CD4-positive, alpha-beta T cell treated with Interleukin-4 for 1 hour (primary cell): ENCODE measurements at places on chromosomes 1 and 21.

GRCh38 chr1:245751726-245752470 lies 597.1 kb downstream of the KIF26B start:
- no peak for DNase-seq

- no peak for DNase-seq
Observed at GRCh38 chr21:29145354-29145782, 14.9 kb downstream of the MAP3K7CL start.

DNA sequence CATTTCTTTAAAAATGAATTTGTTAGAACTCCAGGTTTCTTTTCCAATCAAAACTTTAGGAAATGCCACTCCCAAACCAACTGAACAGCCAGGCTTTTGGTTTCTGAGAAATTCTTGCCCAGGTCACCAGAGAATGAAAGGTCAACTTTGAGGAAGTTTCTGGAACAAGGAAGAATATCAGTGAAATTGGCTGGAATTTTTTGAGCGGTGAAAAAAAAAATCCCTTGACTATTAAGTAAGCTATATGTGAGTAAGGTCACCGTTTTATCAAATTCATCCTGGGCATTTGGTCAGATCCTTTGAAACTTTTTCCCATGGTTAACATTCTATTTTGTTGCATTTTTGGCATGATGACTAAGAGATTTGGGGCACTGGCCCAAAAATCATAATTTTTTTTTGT lies 469.3 kb downstream of the LTN1 start:
- no peak for DNase-seq

DNA sequence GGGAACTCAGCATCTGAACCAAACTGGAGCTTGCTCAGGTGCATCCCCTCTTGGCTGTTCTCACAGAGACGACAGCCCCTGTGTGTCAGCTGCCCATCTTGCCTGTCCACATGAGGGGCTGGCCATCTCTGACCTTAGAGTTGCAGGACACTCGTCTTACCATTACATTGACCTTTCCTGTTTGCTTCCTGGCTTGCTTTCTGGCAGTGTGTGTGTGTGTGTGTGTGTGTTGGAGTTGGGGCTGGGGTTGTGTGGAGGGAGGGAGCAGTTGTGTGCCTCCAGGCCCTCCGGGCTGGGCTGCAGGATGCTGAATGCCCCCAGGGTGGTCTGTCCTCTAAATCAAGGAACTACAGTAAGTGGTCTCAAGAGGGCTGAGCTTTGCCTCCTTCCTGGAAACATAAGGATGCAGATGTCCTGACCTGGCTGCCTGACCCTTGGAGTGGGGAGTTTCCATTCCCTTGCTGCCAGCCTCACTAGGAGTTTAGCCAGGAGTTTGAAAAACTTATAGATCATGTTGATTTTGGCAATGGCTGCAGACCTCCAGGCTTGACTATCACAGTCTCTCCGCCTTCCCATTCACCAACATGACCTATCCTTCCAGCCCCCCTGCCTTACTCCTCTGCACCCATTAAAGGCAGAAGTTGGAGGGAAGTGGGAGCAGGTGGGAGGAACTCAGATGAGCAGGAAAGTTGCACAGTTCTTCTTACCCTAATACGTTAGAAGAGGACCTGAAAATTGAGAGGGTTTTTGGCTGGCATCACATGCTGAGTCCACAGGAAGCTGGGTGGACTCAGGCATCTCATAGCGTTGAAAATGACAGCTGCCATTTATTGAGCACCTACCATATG lies 19.0 kb downstream of the RASSF5 start:
- DNase-seq: no peak

GRCh38 chr1:114831276-114831994 lies 23.2 kb upstream of the SYCP1 start:
- no peak for DNase-seq

DNA sequence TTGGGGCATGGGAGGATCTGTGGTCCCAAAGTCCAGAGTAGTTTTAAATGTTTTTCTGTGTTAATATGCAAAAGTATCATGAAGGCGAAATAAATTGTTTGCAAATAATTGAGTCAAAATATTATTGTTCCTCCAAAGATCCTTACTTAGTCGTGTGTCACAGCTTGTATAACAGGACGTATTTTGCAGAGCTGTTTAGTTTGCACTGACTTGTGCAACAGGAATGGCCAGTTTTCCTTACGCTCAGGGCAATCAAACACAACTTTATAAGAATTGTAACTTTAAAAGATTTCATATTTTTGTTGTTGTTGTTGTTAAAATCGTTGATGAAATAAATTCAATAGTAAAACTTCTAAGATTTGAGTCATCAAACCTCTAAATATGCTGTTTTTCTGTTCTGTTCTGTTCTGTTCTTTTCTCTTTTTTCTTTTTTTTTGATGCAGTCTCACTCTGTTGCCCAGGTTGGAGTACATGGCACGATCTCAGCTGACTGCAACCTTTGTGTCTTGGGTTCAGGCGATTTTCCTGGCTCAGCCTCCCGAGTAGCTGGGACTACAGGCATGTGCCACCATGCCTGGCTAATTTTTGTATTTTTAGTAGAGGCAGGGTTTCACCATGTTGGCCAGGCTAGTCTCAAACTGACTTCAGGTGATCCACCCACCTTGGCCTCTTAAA lies 60.6 kb downstream of the UCK2 start:
- DNase-seq: no peak

GRCh38 chr1:209456878-209457277 lies 126.6 kb upstream of the CAMK1G start:
- DNase-seq: no peak

DNA sequence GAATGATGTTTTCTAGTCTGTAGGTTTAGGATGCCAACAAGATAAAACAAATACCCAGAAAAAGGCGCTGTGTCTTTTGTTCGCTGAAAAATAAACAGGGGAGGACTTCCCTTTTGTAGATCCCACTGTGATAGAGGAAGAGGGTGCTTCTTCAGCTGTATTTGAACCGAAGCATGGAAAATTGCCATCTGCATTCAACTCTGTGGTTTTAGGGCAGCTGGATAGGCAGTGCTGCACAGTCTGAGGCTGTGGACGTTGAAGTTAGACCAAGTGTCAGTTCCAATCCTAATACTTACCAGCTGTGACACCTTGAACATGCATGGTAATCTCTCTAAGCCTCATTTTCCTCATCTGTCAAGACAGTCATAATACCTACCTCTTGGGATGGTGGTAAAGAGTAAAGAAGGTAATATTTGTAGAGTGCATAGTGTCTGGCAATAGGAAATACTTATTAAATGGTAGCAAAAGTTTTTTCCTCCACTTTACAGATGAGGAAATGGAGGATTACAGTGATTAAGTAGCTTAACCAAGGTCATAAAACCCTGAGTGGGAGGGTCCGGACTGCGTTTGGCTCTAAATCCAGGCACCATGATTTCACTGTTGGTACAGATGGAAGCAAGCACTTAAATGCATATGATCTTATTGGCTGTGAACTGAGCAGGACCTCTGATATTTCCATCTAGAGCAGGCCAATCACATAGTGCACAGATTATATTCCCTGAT lies 48.5 kb downstream of the UTP25 start:
- no peak for DNase-seq

DNA sequence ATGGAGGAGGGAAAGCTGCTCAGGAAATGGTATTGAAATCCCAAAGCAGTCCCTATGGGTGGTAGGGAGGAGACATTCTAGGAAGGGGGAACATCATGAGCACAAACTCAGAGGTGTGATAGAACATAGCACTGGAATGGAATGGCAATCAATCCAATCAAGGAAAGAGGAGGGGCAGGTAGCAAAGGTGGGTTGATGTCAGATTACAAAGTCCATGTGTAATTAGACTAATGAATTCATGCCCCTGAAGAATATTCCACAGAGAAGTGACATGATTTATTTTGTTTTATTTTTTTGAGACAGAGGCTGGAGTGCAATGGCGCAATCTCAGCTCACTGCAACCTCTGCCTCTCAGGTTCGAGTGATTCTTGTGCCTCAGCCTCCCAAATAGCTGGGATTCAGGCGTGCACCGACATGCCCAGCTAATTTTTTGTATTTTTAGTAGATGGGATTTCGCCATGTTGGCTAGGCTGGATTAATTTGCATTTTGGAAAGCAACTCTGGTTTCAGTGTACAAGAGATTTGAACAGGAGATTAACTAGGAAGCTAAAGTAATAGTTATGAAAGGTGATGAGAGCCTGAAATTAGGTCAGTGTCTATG lies 36.1 kb downstream of the DEGS1 start:
- DNase-seq: no peak

DNA sequence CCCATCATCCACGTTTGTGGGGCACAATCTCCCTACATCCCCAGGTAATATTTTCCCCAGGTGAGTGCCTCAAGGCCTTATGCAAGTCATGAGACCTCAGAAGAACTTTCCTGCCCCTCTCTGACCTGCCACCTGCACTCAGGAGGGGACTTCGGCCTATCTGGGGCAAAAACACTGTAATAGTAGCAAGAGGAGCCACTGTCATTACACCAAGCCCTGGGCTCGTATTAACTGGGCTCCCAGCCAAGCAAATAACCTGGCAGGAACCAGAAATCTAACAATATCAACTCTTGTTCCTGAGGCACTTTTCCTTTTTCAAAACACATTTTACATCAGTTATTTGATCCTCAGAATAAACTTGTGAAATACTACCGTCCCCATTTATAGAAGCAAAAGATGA lies 30.9 kb downstream of the LAMB3 start:
- no peak for DNase-seq

- no peak for DNase-seq
Observed at GRCh38 chr1:10528066-10529014, 53.6 kb downstream of the PEX14 start.

- DNase-seq: no peak
Observed at GRCh38 chr1:65319141-65319540, 9.8 kb downstream of the DNAJC6 start.

DNA sequence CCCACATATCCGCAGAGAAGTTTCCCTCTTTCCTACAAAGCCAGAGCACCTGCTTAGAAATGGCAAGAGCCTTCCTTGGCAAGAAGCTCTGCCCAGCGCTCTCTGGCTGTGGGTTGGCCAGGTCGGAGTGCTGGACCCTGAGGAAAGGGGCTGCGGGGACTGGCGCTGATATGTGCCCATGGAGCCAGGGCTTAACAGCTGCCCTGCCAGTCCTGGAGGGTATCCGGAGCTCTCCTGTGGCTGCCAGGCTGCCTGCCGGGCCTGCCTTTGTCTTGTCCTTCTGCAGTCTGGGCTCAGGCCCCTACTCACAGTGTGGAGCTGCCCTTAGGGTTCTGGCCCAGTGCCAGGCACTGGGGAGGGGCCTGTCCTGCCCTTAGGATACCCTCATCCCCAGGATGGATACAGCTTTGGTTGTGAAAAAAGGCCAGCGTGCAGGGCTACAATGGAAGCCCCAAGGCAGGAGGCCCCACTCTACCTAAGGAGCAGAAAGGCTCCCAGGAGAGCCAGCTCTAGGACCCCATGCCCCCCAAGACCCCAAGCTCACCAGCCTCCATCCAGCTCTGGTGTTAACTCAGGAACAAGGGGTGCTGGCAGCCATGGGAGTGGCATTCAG lies 43.4 kb downstream of the KIAA1614 start:
- no peak for DNase-seq

DNA sequence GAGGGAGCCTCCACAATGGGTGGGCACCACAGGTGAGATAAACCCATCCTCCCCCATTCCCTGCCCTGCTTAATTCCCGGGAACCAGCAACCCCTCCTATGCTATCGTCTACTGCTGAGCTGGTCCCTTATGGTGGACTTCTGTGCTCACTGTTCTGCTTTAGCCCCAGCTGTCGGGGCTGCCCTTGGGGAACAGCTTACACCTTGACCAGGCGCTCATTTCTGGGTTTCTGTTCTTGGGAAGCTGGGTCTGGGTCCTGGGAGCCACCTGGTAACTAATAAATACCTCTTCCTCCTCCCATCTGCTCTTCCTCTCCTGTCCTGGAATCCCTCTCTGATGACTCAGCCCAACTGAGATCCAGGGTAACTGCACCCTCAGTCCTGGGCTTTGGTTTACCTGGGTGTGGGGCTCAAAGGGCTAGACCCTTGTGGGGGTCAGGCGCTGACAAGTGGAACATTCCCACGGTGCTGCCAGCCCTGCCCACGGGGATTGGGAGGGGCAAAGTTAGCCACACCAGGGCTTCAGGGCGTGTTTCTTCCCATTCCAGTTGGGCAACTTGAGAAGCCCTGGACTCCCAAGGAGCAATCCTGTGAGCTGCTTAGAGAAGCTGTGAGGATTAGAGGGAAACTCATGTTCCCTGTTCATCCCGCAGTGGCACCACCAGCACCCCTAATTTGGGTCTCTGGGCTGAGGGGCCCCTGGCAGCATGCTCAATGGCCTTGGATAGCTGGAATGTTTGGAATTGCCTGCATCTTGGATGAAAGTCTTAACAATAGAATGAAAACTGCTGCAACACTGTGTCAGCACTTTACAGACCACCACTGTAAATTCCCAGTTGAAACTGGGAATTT lies 1.6 kb downstream of the PCAT6 start:
- DNase-seq: no peak

GRCh38 chr1:175824079-175824478 lies 80.7 kb upstream of the TNR start:
- no peak for DNase-seq

DNA sequence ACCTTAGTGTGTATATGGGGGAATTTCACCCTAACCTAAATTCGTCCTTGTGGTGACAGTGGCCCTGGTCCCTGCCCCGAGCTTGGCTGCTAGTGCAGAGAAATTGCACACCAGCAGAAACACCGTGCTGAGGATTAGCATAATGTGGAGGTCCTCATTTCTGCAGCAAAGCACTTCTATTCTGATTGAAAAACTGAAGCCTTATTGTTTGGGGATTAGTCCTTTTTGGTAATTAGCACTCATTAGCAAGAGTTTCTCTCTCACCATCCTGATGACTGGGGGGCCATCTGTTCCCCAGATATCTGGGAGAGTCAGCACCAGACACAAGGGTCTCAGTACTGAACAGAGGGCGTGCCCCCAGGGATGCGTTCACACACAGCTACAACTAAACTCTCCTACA lies 55.2 kb downstream of the AJAP1 start:
- no peak for DNase-seq

- DNase-seq: no peak
Observed at GRCh38 chr1:32128479-32128878, 20.6 kb downstream of the KPNA6 start.

- no peak for DNase-seq
Observed at GRCh38 chr21:15209224-15209623, 144.4 kb upstream of the NRIP1 start.

GRCh38 chr1:246142320-246142893 lies 364.7 kb downstream of the SMYD3 start:
- no peak for DNase-seq

GRCh38 chr1:201515895-201516294 lies 9.0 kb upstream of the CSRP1 start:
- DNase-seq: no peak
